ENCODE measurements at places on chromosomes 4 and X.

DNA sequence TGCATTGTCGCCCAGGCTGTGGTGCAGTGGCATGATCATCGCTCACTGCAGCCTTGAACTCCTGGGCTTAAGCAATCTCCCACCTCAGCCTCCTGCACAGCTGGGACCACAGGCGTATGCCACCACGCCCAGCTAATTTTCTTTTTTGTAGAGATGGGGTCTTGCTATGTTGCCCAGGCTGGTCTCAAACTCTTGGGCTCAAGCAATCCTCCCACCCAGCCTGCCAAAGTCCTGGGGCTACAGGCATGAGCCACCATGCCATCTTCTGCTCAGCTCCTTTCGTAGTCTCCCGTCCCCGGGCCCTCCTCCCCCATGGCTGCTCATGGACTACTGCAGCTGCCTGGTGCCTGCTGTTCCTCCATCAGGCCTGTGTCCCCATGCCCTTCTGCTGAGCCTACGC is 58.1 kb downstream of the TAPT1 start:
- no peak for DNase-seq

DNA sequence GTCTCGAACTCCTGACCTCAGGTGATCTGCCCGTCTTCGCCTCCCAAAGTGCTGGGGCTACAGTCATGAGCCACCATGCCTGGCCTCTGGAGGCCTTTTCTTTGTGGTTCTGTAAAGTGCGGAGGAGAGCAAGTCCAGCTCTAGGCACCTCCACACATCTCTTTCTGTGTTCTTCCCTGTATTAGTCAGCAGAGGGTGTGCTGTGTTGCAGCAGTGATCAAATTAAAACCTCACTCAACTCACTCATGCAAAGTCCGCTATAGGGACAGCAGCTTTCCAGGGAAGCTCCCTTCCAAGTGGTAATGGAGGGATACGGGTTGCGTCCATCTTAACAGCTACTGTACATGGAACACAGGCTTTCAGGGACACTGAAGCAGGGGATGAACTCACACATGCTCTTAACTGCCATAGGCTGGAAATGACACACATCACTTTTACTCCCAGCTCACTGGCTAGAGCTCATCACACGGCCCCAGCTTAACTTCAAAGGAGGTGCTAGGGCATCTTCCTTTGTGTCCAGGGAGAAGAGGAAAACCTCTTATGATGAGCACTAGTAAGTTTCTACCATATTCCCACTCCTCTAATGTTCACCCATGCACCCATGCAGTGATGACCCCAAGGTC is 36.0 kb upstream of the CCNG2 start:
- DNase-seq, result no peak

DNA sequence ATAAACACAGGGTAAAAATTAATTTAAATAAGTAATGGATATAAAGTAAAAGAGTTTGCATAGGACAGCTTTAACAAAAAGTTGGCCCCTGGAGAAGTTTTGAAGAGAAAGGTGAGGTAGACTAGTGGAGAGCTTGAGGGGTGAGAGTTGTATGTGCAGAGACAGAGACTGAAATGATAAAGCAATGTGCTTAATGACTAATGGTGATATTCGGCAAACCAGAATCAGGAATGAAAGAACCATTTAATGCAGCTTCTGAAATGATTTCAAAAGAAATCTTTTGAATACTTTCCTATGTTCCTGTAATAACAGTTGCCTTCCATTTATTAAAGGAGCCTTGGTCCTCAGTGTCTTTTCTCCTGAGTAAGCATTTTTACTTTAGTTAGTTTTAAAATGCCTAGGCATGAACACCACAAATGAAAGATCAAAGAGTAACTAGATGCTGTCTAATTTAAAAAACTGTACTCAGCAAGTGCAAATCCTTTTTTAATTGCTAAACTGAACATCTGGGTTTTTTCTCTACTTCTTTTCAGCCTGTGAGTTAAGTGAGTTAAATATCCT is 28.5 kb downstream of the CAMK2D start:
- no peak for DNase-seq

- DNase-seq, result no peak
Measured at GRCh38 chrX:131778269-131779218, 234.7 kb downstream of the OR13H1 start.

DNA sequence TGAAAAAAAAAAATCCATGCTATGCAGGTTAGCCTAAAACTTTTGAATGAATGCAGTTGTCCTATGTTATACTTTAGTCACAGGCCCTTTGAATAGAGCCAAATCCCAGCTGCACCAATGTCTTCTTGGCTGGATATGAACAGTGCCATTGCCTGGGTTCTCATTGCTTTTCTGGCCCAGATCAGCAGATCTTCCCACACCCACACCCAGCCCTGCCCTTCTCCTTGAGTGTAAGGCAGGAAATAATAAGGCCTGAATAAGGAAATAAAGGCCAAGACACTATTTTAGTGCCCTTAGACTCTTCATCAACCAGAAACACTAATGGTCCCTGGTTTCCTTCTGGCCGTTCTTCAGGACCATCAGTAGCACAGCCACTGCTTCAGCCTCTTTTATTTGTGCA is 66.6 kb downstream of the USP38 start:
- DNase-seq, result no peak

GRCh38 chr4:27276307-27277073 is 415.8 kb downstream of the STIM2 start:
- no peak for DNase-seq

GRCh38 chrX:151754641-151755215 is 20.2 kb downstream of the CNGA2 start:
- no peak for DNase-seq

- peak; percentile 18 for DNase-seq
Measured at GRCh38 chr4:143407474-143407873, 70.8 kb downstream of the GAB1 start.

- DNase-seq, result no peak
Measured at GRCh38 chrX:141839856-141840255, 1.7 kb downstream of the MAGEC3 start.

DNA sequence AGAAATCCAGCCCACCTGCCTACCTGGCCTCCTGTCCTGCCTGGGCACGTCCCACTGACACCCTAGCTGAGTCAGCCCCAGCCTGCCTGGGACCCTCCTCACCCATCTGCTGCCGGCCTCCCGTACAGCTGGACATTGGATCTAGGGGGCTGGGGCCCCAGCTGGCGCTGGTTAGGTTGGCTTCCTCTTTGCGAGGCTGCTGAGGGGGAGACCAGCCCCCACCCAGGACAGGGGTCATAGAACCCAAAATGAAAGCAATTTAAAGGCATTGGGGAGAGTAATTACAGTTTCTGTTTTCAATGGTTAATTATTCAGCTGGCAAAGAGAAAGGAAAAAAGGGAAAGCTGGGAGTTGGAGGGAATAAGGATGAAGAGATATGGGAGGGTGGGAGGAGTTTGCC is 15.8 kb downstream of the EFNB1 start:
- DNase-seq, result no peak

- no peak for DNase-seq
Measured at GRCh38 chr4:110088670-110089069, 109.7 kb downstream of the ELOVL6 start.

DNA sequence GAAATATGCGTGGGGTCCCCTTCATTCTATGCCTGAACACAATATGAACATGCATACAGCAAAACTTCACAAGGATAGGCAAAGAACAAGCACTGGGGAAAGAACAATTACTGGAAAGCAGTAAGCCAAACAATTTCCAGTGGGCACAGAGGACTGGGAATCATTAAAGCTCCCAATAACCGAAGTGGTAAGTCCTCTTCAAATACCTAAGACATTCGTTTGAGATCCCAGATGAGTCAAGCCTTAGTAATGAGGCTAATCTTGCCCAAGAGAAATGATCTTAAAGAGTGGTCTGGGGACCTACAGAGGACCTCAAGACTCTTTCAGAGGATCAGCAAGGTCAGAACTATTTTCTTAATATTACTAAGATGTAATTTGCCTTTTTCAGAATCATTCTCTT is 28.6 kb downstream of the ANAPC10 start:
- DNase-seq, result no peak
